ENCODE measurements at places on chromosomes 13 and 19.

- no peak for DNase-seq
Observed at GRCh38 chr19:28858933-28859332, 354.0 kb downstream of the UQCRFS1 start.

DNA sequence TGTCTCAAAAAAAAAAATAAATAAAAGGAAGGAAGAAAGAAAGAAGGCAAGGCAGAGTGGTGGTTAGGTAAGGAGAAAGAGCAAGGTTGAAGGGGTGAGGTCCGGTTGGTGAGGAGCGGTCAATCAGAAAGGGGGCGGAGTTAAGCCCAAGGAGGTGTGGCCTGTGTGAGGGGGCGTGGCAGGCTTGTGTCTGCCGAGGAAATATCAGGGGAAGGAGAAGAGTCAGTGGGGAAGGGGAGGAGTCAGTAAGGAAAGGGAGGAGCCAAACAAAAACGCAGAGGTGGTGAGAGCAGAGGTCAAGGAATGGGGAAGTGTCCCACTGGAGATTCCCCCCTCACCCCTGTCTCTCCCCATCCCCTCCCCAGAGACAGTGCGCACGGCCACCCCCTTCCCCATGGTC, 5.9 kb downstream of the CACNG7 start:
- DNase-seq: no peak

GRCh38 chr13:74870865-74871264, 611.1 kb downstream of the TBC1D4 start:
- no peak for DNase-seq

GRCh38 chr19:3281026-3281425, 56.6 kb downstream of the CELF5 start:
- DNase-seq: no peak

DNA sequence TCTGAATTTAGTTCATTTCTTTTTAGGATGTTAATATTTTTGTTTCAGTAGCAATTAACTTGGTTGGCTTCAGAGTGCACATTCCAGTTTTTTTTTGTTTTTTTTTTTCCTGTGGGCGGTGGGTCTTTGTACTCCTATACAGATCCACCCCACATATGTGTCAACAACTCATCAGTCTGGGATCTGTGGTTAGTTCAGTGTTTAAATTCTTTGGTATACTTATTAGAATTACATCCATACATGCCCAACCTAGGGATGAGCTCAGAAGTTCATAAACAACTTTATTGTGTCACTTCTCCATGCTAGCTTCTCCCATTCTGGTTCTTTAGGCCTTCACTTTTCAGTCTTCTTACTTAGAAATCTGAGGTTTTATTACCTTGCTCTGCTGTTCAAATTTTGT, 50.9 kb downstream of the PCCA start:
- DNase-seq: no peak

- peak; percentile 60 for DNase-seq
Observed at GRCh38 chr13:21625366-21625765, 21.4 kb upstream of the MICU2 start.

- no peak for DNase-seq
Observed at GRCh38 chr13:70723732-70724131, 615.5 kb upstream of the KLHL1 start.

DNA sequence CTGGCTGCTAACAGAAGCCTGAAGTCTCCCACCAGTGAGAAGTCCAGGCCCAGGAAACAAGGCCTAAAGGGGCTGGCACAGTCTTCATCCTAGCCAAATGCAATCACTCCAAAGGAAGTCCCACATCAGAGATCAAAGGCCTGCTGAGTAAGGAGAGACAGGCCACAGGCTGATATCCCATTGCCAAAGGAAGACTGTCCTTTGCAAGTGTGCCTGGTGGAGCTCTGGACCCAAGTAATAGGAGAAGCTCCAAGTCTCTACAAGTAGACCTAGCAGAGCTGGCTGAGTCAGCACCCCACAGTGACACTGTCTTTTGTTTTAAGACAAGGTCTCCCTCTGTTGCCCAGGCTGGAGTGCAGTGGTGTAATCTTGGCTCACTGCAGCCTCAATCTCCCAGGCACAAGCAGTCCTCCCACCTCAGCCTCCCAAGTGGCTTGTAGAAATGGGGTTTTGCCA, 4.5 kb downstream of the DBP start:
- peak; percentile 76 for DNase-seq

- DNase-seq: peak; percentile 37
Observed at GRCh38 chr13:50144246-50145160, 129.3 kb downstream of the KCNRG start.

DNA sequence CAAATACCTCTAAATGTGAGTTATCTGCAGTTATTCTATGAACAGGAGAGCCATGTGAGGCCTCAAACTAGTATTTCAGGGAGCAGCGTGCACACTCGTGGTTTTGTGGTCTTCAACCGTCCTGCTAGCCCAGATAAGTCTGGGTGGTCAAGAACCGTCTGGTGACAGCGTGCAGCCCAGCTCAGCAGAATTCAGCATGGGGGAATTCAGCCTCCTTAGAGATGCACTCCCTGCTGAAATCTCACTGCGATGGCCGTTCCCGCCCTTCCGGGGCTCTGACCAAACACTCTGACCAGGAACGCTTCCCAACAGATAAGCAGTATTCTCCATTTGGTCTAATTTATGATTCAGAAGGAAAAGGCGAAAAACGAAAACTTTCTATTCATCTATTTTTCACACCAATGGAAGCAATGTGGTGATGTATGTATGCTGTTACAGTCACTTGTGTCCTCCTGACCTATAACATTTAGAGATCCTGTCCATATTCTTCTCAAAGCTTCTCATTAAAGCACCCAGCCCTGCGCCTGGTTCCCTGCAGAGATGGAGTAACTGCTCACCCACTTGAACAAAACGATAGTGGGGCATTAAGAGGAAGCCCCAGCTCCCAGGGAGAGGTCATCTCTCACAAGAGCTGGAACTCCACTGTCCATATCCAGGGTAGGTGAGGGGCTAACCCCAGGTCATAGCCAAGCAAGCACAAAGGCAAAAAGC, 2.9 kb downstream of the ANKRD27 start:
- DNase-seq: no peak

DNA sequence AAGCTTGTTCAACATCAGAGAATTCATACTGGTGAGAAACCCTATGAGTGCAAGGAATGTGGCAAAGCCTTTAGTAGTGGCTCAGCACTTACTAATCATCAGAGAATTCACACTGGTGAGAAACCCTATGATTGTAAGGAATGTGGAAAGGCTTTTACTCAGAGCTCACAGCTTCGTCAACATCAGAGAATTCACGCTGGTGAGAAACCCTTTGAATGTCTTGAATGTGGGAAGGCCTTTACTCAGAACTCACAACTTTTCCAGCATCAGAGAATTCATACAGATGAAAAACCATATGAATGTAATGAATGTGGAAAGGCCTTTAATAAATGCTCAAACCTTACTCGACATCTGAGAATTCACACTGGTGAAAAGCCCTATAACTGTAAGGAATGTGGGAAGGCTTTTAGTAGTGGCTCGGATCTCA, 25.2 kb downstream of the ZNF383 start:
- DNase-seq: no peak

DNA sequence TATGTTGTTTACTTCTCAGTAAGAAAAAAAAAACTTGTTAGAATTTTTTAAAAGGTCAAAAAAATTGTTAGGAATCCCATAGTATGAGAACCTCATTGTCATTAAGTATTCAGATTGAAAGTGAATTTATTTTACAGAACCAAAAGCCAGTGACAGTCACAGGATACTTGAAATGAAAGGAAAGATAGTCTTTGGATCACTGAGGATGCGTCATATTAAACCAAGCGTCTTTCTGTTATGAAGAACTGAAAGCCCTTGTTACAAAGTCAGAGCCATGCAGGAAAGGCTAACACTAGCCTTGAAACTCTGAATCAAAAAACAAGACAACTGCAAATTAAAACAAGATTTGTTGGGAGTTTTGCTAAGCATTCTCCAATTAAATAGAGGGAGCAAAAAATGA, 1348.0 kb upstream of the SLC10A2 start:
- DNase-seq: no peak

GRCh38 chr13:95235974-95236373, 65.3 kb downstream of the ABCC4 start:
- no peak for DNase-seq

DNA sequence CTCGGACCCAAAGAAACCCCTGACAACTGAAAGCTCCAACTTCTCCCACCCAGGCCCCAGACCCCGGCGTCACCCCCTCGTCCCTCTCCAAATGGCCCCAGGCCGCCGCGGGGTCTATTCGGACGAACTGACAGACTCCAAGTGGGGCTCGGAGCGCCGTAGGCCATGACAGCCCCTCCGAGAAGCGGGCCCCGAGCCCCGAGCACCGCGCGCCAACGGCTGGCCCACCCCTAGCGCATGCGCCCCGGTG, 360 bp downstream of the DDX39A start:
- no peak for DNase-seq

DNA sequence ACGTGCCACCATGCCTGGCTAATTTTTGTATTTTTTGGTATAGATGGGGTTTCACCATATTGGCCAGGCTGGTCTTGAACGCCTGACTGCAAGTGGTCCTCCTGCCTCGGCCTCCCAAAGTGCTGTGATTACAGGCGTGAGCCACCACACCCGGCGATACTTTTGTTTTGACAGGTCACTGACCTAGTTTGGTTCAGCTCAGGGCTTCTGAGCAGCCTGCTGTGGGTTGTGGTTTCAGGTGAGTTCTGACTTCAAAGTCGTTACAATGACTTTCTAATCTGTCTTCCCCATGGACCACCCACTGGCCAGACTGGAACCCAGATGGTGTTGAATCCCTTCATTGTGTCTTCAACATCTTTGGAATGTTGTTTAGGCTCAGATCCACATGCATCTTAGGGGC, 73.8 kb downstream of the TRPM4 start:
- no peak for DNase-seq

GRCh38 chr13:26502826-26503225, 54.7 kb upstream of the WASF3 start:
- DNase-seq: no peak

DNA sequence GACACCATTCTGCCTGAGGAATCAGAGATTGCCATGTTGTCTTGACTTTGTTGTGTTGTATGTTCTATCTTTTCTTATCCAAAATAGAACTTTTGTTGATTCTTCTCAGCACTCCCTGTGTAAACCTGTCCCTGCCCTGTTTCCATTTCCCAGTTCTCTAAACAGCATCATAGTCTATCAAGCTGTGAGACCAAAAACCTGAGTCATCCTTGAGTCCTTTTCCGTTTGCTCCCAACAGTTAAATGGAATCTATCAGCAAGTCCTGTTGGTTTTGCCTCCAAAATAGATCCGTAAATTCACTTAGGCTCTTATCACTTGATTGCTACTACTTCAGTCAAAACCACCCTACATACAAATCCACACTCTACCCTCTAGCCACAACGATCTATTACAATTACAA, 667.1 kb downstream of the PCDH9 start:
- DNase-seq: no peak

DNA sequence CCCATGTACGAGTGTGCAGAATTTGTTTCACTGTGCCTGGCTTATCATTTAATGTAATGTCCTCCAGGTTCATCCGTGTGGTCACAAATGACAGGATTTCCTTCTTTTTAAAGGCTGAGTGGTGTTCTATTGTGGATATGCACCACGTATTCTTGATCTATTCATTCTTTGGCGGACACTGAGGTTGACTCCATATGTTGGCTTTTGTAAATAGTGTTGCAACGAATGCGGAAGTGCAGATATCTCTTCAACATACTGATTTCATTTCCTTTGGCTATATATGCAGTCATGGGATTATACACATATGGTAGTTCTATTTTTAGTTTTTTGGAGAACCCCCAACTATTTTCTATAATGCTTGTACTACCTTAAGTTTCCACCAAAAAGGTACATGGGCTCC, 13.0 kb downstream of the OR7A5 start:
- no peak for DNase-seq

- peak; percentile 69 for DNase-seq
Observed at GRCh38 chr19:14775869-14776586, 2.3 kb downstream of the ADGRE2 start.

- DNase-seq: no peak
Observed at GRCh38 chr13:30289533-30289932, 17.8 kb downstream of the KATNAL1 start.

DNA sequence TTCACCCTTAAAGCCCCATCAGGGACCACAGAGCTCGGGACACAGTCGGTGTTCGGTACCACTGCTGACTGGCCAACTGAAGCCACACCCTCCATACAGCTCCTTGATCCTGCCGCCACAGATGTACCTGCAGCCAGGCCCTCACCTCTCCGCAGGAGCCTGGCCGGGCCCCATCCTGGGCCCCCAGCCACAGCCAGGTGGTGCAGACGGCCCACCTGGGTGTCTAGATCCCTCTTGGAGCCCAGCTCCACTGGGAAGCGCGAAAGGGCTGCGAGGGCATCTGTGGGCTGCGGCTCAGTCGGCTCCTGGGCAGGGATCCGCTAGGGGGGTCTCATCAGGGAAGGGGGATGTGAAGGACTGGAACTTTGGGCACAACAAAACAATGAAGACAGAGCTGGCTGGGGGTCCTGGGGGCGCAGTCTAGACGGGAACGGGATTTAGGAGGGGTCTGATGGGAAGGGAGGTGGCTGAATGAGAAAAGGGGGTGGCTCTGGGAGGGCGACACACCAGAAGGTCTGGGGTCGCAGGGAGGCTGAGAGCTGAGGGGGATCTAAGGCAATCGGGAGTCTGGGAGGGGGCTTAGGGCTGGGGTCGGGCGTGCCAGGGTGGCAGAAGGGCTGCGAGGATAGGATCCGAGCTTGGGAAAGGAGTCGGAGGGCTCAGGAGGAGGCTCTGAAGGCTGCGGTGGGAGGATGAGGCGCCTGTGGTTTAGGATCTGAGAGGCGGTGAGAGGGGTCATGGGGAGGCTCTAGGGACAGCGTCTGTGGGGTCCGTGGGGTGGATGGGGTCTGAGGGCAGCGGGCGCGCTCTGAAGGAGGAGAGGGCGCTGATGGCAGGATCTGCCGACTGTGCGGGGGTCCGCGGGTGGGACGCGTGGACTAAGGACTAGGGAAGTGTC, 15.8 kb downstream of the PRODH2 start:
- no peak for DNase-seq

DNA sequence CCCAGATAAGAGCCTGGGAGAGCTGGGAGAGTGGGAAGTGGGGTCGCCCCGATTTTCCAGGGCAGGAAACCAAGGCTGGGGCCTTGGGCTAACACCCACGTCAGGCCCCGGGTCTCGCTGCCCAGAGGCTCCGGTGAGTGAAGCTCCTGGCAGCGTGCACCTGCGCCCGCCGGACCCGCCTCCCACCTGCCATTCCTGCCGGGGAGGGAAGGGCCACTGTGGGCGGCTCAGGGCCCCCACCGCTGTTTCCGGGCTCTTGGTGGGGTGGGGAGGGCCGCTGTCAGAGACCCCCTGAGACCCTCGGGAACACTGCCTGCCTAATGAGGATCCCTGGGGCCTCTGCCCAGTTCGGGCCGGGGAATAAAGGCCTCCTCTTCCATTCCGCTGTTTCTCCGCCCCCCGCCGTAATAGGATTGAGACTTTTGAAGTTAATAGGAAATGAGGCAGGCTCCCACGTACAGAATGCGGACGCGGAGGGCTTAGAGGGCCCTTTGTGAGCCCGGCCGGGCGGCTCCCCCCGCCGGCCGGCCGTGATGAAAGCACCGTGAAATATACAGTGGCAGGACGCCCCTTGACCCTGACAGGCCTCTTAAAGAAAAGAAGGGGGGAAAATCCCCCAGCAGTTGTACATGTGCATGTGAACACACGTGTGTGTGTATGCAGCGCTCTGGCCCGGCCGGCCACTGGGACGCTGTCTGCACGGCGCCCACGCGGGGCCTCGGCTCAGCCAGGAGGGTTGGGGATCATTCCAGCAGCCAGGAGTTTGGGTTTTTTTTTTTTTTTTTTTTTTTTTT, 33.2 kb downstream of the EFNA2 start:
- DNase-seq: no peak

- DNase-seq: no peak
Observed at GRCh38 chr13:46039411-46040182, 12.9 kb downstream of the ZC3H13 start.
